Activated T-cell treated with anti-CD3 and anti-CD28 coated beads, Interleukin-2, amount 50 U/mL, for 72 hours (primary cell): ENCODE measurements at places on chromosomes 2 and 18.

DNA sequence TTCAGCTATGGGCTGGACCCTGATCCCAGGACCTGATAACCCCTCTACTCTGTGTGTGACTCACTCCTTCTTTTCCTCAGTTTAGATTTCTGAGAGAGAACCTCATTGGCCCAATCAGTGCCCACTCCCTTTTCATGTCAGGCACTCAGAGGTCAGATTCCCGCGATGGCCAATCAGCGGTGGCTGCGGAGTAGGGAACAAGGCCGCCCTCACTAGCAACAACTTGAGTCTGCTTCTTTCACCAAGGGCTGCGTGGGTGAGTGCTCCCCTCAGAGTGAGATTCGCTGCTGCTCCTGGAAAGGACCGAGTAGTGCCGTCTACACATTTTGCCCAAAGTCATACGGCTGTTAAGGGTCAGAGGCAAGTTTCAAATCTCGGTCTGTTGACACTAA is 34.7 kb downstream of the NPPC start:
- no peak for DNase-seq

DNA sequence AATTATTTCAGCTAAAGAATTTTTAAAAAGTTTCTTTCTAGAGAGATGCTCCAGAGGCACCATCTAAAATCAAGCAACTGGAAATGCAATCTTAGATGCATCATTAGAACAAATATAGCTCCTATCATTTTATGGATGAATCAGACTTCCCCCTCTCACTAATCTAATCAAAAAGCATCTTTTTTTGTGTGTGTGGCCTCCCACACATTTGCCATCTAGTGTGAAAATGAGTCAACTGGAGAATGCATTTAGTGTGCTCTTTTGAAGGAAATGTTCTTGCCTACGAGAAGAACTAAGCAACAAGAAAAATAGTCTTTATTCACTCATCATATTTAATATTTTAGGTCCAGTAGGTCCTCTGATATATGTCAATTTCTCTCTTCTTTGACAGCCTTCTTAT is 39.5 kb upstream of the FIGN start:
- no peak for DNase-seq

GRCh38 chr2:63422556-63422955 is 165.7 kb downstream of the WDPCP start:
- no peak for DNase-seq

DNA sequence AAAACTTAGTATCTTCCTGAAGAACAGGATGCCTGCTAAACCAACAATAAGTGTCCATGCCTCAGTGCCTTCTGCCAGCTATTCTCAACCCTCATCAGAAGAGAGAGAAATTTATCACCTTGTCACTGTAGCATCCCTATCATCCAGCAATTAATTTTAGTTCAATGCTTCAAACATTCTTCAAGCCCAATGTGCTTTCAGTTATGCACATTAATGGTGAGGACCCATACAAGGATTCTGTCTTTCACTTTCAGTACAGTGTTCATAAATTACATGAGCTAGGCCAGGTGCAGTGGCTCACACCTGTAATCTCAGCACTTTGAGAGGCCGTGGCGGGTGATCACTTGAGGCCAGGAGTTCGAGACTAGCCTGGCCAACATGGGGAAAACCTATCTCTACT is 47.0 kb upstream of the MSH6 start:
- DNase-seq, result no peak

GRCh38 chr18:43588838-43589237 is 311.5 kb upstream of the SYT4 start:
- DNase-seq, result no peak

DNA sequence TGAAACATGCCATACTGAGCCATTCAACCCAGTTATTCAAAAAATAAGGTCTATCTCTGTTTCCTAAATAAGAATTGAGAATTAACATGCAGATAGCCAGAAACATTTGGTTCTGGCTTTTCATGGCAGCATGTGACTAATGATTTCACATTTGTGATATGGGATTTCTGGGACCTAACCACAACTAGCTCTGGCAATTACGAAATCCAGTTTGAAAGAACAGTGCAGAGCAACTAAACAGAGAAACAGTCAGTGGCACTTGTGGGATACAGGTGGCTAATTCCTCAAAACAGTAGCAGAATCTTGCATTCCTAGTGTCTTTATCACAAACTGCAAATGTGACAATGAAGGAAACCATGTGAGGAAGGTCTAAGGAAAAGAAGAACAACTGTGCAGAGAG is 637.8 kb upstream of the CHAC2 start:
- no peak for DNase-seq

- no peak for DNase-seq
Observed at GRCh38 chr18:23765931-23766330, 76.7 kb downstream of the LAMA3 start.

DNA sequence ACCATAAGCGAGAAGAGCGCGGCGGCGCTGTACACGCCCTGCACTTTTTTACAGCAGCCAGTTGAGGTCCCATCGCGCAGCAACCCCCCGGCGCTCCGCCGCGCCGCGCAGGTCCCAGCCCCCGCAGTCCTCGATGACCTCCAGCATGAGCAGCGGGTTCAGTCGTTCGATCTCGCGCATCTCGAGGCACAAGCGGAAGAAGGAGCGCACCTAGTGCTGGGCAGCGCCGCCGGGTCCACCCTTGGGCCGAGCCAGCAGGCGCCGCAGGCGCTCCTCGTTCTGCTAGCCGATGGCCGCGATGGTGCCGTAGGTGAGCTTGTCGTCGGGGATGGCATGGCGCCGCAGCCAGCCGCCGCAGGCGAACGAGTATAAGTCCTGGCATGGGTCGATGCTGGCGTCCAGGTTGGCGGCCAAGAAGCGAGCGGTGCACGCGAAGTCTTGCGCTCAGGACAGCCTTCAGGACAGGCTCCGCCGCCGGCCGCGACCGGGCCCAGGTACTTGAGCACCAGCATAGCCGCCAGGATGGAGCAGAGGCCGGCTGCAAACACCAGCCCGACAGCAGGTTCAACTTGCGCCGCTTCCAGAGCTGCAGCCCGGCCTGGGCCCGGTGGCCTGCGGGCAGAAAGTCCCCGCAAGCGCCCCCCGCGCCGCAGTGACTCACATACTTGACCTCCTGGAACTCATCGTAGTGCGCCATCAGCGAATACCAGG is 8.3 kb downstream of the ALPP start:
- DNase-seq, result no peak

- DNase-seq, result no peak
Observed at GRCh38 chr2:26281226-26281625, 36.5 kb downstream of the HADHB start.

GRCh38 chr2:26807788-26808460 is 22.1 kb downstream of the CENPA start:
- DNase-seq, result no peak

DNA sequence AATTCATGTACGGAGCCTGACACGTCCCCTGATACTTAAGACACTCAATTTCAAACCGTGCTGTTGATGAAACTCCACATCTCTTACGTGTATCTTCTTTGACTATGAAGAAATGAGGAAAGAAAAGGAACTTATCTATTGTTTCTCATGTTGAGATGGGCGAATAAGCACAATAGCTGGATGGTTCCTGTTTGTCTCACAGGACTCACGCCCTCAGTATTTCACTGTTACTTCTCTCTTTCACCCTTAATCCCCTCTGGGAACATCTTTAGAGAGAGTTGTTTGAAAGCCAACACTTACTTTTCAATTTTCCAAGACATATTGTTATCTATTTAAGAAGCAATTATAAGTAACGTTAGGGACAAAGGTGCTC is 99.8 kb downstream of the COPS8 start:
- DNase-seq, result no peak
